HFF-Myc (cell line): ENCODE measurements at places on chromosomes 11 and 22.

DNA sequence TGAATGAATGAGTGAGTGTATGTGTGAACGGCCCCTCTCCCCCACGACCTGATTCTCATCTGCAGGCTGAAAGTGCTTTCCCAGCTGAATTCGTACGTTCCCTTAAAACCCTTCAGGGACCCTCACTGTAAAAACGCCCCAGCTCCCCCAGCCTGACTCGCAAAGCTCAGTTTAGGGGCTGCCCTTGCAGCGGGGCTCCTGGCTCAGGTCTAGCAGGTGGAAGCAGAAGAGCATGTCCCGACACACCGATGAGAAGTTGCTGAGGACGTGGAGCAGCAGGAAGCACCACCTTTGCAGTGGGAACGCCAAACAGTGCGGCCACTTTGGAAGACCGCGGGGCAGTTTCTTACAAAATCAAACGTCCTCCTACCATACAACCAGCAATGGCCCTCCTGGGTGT is 3.6 kb upstream of the MRPL23 start:
- DNase-seq = no peak

DNA sequence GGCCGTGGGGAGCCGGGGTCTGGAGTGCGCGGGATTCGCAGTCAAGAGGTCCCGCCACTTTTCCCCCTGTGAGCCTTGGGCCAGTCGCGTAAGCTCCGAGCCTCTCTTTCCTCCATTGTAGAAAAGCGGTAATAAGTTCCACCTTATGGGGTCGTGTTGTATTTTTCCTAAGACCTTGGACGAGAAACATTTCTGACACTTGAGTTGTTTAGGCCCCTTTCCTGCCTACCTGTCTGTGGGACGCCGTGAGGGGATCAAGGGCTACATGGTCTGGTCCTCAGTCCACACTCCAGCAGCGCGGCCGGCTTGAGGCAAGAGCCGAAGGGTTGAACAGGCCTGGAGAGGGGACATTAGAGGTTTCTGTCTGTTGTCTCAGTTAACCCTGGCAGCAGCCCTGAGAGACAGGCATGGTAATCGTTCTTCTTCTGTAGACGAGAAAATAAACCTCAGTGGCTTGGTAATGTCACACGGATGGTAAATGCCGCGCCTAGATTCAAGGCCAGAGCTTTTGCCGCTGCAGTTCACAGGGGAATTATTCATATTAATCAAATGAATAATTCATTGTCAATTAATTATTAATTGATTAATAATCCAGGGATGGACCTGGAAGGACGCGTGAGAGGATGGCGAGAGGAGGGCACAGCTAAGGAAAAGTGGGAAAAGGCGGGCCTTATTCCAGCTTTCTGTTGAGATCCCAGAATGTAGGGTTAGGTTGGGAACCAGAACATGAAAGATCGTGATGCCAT is 545 bp downstream of the FEN1 start:
- no peak for DNase-seq

DNA sequence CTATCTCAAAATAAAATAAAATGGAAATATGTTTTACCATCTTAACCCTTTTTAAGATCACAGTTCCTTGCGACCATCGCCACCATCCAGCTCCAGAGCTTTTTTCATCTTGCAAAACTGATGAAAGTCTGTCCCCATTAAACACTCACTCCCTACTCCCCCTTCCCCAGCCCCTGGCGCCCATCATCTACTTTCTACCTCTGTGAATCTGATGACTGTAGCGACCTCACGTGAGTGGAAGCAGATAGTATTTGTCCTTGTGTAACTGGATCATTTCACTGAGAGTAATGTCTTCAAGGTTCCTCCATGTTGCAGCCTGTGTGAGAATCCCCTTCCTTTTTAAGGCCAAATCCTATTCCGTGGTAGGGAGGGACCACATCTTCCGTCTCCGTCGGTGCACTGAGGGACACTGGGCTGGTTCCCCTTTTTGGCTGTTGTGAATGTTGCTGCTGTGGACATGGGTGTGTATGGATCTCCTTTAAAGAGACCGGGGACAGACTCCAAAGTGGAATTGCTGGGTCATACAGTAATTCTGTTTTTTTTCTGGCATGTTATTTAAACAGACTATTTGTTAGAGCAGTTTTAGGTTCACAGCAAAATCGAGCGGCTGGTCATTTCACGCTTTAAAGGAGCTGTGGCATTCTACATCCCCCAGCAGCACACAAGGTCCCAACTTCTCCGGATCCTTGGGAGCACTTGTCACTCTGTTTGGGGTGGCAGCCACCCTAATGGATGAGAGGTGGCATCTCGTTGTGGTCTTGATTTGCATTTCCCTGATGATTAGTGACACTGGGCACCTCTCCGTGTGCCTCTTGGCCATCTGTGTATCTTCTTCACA is 120.0 kb downstream of the KCNQ1 start:
- DNase-seq = no peak

DNA sequence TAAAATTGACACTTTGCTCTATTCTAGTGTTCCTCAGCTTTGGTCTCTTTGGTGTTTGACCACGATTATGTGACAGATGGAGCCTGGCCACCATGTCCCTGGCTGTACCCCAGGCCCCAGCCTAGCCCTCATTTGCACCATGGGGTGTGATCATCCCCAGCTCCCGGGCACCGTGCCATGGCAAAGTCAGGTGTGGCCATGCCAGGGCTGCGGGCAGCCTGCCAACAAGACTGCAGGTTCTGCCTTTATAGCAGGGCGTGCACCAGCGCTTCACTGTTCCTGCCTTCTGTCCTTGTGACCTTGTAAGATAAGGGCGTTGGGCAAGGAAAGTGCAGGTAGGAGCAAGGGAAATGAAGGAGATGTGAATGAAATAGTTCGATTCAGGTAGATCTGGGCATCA is 22.4 kb upstream of the APOBEC3A start:
- DNase-seq = no peak

DNA sequence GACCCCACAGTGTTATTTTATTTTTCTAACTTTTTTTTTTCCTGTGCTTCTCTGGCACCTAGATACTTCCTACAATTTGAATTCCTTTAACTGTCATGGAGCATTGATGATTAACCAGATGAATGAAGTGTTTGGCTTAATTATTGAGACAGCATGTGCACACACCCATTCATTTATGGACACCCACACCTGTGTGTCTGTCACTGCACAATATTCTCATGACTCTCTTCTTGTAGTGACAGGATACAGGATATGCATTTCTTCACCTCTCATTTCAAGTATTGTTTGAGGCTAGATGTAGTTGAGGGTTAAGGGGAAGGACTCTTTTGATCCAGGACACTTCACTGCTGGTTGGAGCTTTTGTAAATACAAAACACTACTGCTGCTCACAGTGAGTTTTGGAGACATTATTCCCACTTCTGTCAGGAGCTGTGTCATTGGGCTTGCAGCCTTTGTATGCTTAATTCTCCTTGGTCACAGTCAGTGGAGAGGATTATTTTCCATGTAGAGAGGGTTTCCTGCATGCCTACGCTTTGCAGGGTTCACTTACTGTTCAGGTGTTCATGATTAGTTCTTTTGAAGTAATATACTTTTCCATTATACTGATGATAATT is 33.5 kb downstream of the SPECC1L start:
- DNase-seq = no peak

- no peak for DNase-seq
Observed at GRCh38 chr11:118834427-118835028, 43.6 kb upstream of the DDX6 start.

DNA sequence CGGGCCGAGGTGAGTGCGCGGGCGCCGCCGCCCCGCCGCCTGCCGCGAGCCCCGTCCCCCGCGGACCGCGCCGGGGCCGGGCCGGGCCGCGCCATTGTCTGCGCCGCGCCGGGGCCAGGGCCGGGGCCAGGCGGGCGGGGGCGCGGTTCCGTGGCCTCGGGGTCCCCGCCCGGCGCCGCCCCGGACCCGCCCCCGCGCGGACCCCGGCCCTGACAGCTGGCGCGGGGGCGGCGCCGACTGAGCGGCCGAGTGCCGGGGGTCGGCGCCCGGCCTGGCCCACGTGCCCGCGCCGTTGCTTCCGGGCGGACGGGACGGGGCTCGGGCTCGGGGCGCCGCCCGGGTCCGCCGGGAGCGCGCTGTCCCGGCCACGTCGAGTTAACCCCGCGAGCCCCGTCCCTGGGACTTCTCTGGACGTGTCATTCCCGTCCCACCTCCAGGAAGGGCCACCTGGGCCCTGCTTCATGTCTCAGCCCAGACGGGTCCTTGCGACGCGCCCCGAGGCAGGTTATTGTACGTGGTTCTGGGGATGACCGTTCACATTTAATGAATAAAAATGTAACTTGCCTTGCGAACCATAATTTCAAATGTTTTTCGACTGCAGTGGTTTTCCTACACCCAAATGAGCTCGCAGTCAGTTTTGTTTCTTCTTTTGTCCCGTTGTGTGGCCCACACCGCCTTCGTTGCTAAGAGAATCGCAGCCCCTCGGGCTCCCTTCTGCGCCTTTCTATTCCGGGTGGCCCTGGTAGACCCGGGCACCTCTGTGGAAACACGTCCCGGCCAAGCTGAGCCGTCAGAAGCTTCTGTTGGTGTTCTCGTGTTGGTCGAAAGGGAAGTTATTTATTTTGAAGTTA is 562 bp downstream of the ZBED4 start:
- no peak for DNase-seq

DNA sequence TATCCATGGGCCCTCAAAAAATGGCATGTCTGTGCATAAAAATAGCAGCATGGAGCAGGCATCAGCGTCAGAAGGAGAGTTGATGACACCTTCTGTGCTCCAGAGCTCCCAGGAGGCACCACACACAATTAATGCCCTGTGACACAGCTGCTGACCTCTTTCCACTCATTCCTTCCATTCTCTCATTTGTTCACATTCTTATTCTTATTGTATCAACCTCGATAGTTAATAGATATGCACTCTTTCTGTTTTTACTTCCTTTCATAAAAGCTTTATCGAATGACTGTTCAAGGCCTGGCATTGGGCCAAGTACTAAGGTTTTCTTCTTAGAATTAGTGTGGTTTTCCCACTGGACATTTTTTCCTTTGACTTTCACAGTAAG is 266.0 kb upstream of the MTNR1B start:
- DNase-seq = no peak

DNA sequence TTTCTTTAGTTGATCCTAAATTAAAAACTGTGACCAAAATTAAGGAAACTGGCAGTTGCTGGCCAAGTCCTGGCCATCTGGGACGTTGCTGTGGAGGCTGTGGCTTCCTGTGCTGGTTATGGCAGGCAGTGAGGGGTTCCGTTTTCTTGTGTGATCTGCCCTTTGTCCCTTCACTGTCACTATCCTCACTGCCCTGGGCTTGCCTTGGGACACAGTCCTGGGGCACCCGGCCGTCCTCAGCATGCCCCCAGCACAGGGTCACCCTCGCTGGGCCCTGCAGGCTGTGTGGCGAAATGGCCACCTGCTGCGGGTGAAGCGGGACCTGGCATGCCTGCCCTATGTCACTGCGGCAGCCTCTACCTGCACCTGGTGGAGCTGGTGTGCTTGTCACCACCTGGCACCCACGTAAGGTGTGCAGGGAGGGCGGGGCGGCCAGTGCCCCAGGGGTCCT is 52.5 kb upstream of the SLC22A12 start:
- no peak for DNase-seq

- no peak for DNase-seq
Observed at GRCh38 chr11:90391756-90392155, 168.9 kb upstream of the CHORDC1 start.

GRCh38 chr11:74397501-74398243 is 561 bp downstream of the PGM2L1 start:
- DNase-seq = no peak

DNA sequence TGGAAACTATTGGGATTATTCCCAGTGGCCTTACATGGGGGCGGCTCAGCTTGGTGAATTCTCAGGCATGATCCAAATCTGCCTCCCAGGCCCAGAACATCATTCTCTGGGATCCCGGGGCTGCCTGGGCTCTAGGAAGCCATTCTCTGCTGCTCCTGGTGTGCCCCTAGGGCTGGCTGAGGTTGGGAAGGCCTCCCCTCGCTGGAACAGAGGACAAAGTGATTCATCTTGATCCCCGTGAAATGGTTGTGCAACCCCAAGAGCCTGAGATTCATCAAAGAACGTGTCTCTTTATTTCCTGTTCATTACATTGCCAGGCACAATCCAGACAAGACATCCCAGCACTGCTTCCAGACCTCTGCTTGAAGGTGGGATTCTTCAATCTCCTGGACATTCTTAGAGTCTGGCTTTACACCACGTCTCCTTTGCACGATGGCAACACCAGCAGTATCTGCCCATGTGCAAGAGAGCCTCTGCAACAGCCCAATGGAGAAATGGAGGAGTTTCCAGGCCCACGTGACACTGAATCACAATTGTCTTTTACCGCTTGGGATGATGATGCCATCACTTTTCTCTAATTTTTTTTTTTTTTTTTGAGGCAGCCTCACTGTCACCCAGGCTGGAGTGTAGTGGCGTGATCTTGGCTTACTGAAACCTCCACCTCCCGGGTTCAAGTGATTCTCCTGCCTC is 52.3 kb downstream of the TST start:
- DNase-seq = no peak

DNA sequence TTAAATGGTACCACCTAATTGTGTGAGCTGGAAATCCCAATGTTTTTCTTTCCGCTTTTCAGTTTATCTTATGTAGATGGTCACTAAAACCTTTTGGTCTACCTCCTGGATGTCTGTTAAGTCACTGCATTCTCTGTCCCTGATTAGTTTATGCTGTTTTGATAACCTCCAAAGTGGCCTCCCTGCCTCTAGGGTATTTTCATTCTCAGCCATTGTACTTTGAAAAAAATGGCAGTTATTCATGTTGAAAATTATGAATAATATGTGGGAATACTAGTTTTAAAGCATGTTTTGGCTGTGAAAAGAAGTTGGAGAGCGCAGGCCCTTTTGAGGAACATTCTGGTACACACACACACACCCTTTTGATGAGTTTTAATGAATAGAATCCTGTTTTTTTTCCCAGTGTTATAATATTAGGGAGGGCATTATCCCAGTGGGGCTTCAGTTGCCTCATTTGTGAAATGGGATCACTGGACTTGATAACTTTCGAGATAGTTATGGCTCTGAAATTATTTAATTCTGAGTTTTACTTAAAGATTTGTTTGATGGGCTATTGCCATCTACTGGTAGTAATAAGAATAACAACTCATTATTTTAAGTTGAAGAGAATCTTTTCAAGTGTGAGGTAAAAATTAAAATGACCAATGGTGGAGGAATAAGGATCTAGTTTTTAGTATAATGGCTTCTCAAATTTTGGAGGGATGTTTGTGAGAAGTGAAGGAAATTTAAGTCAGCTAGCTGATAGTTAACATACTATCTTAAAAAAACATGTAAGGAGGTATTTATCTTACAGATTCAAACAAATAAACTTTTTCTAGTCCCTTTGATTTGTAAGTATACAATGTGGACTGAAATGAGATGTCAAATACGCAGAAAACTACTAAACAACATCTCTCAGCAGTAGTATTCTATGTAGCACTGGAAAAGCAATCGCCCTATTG is 3.9 kb downstream of the FDX1 start:
- DNase-seq = no peak

GRCh38 chr11:36215693-36216060 is 73.5 kb downstream of the COMMD9 start:
- no peak for DNase-seq

- no peak for DNase-seq
Observed at GRCh38 chr11:115117956-115118493, 386.2 kb downstream of the CADM1 start.

- DNase-seq = no peak
Observed at GRCh38 chr11:134537296-134537695, 125.3 kb upstream of the B3GAT1 start.

- DNase-seq = no peak
Observed at GRCh38 chr22:38773363-38773946, 17.7 kb upstream of the SUN2 start.
